Karpas-422 (cell line): ENCODE measurements at places on chromosomes 12 and 14.

DNA sequence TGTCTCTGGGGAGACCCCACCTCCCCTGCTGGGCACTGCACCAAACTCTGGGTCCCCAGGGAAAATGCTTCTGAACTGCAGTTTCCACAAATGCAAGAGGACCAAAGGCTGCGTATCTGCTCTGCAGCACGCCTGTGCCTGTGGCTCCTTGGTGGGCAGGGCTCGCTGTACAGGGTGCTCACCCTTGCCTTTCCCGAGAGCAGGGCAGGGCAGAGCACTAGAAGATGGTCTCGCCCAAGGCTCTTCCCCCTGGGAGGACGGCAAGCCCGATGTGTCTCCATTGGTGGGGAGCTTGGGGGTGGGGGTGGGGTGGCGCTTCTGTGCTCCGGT lies 175.3 kb upstream of the RTL1 start:
- DNase-seq = no peak

- DNase-seq = no peak
Observed at GRCh38 chr14:81485372-81485771, 48.3 kb downstream of the SEL1L start.

- DNase-seq = no peak
Observed at GRCh38 chr12:25324861-25325260, 74.1 kb upstream of the KRAS start.

- DNase-seq = no peak
Observed at GRCh38 chr12:89339526-89339925, 12.8 kb downstream of the DUSP6 start.

DNA sequence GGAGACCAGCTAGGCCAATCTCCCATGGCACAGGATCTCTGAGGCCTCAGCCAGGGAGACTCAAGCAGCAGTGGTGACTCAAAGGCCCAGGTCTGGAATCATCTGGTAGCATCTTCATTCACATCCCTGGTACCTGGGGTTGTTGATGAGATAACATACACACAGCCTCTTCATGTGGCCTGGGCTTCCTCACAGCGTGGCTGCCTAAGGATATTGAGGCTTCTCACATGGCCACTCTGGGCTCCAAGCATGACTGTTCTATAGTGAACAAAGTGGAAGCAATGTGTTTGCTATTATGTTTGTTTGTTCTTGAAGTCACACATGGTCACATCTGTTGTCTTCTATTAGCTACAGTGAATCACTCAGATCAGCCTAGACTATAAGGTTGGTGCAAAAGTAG lies 584.1 kb downstream of the VRK1 start:
- no peak for DNase-seq

- DNase-seq = no peak
Observed at GRCh38 chr12:28065889-28066630, 93.5 kb upstream of the PTHLH start.

DNA sequence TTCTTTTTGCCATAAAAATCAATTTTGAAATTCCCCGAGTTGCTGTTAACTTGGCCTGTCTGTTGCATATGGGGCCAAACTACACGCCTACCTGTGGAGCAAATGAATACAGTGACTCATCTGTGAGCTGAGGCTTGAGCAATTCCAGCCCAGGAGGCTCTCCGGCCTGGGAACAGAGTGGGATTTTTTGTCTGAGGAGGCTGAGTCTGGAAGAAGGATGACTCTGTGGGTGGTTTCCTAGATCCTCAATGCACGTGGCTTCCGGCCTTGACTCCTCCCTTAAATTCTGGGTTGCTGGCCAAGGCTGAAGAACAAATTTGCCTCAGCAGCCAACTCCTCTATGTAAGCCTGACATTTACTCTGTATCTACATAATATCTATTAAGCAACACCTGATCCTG lies 124.1 kb downstream of the SSPN start:
- DNase-seq = peak; percentile 63

- no peak for DNase-seq
Observed at GRCh38 chr14:74974364-74975058, 19.1 kb upstream of the PGF start.
